ENCODE measurements at places on chromosomes 12 and 14.
A peak's percentile ranks its signal among the peaks of the same experiment; 100 is the strongest.

DNA sequence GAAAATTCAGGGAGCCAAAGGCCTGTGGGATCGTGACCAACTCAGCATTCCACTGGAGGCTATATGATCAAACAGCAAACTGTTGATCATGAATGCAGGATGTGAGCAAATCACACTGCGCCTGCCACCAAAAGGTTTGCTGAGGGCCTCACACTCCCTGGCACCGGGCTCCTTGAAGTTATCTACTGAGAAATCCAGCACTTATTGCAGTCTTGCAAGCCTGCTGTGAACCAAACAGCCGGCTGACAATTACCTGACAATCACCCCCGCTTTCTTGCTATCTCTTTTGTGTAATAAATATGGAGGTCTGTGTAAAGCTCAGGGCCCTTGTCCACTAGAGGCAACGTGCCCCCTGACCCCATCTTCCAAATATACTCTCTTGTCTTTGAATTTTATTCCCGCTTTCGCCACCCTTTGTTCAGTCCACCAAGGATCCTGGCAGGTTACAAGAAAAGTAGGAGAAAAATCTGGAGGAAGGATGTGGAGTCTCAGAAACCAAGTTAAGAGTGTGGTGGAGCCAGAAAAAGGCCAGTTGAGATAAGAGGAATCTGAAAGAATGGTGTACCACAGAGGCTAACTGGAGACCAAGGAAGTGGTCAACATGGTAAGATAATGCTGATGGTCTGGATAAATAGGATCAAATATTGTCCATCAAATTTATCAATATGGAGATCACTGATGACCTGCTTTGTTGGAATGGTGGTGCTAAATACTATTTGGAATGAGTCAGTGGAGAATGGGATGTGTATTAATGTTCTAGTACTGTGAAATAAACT lies 229.2 kb downstream of the ALX1 start:
- DNase-seq = no peak

- DNase-seq = no peak
Measured at GRCh38 chr12:78712834-78713481, 151.6 kb upstream of the SYT1 start.

GRCh38 chr12:26162905-26163304 lies 32.5 kb upstream of the SSPN start:
- no peak for DNase-seq

DNA sequence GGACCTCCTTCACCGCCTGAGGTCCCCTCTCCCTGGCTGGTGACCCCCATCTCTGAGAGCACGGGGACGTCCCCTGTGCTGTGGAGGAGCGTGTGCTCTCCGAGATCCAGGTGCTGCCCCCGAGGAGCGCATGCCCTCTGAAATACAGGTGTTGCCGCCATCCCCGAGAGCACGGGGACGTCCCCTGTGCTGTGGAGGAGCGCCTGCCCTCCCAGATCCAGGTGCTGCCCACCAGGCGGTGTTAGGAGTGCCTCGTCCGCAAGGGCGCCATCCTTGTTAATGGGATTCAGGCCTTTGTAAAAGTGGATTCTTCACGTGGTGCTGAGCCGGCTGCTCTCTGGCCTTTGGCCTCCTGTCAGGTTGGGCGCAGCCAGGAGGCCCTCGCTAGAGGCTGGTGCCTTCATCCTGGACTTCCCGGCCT lies 10.1 kb downstream of the NOC4L start:
- no peak for DNase-seq

- no peak for DNase-seq
Measured at GRCh38 chr12:123595729-123596128, 6.2 kb upstream of the DDX55 start.

DNA sequence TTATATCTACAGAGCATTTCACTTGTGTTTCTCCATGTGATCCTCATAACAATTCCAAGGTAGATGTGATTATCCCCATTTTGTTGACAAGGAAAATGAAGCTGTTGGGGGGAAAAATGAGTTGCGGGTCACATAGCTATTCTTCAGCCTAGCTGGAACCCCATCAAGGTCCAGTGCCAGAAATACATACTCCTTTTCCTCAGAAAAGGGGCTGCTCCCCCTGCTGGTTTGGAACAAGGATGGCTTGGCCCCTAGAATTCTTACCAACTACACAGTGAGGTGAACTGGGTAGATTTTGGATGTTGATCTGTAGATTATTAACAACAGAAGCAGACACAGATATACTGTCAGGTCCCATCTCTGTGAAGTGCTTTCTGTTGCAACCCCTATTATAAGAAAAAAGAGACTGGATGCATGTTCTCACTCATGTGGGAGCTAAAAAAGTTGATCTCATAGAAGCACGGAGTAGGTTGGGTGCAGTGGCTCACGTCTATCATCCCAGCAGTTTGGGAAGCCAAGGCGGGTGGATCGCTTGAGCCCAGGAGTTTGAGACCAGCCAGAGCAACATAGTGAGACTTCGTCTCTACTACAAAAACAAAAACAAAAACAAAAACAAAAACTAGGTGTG lies 8.9 kb downstream of the IKZF4 start:
- peak; percentile 33 for DNase-seq

DNA sequence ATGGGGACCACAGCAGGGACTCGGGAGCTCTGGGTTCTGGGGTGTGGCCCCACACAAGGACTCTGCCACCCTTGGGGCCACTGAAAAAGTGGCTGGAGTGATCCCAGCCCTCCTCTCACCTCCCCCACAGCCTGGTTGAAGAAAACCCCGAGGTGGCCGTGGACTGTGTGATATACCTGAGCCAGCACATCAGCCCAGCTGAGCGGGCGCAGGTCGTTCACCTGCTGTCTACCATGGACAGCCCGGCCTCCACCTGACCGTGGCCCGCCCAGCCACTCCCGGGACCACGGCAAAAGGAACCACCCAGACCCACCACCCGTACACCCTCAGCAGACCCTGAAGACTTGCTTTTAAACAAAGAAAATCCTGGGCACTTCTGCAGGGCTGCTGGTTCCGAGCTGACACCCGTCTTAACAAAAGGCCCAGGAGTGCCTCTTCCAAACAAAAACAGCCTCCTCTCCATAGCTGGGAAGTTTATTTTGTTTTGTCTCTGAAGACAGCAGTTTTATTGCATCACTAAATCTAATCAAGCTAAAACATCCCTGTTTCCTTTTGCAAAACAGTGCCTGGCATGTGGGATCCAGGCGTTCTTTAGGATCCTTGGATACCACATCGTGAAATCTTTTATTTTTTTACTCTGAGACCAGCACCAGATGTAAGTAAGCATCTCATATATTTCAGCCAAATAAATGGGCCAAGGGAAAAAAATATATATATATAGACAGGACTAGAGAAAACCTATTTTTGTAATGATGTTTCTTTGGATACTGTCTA lies 42.8 kb downstream of the FOXN4 start:
- DNase-seq = no peak

DNA sequence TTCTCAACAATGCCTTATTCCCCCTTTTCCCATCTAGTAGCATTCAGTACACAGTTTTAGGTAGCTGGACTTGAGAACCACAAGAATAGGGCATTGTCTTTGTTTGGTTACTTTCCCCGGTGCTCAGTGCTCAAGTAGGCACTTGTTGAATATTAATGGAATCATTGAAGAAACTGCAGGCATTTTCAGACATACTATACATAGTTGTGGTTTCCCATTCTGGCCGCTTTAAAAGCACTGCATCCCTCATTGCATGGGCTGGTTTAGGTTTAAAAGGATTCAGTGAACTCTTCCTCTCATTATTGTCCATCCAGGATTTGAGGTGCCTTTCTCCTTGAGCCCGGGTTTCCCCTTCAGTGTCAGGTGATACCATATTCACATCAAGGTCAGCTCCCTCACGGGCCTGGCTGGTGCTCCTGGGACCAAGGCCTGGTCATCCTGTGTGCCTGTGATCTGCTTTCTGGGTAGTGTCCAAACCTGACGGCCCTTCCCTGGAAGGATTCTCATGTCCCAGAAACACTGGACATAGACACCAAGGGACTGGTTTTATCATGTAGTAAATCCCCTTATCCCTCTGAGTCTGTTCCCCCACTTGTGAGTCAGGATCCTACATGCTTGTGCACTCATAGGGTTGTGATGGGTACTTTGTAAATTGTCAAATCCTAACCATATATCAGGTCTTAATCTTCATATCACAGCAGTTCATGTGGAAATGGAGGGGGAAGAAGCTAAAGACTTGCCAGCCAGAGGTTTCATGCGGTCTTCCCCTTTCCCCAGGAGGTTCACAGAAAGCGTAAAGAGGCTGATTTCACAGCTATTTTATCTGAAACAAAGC lies 7.4 kb downstream of the TCP11L2 start:
- DNase-seq = no peak

DNA sequence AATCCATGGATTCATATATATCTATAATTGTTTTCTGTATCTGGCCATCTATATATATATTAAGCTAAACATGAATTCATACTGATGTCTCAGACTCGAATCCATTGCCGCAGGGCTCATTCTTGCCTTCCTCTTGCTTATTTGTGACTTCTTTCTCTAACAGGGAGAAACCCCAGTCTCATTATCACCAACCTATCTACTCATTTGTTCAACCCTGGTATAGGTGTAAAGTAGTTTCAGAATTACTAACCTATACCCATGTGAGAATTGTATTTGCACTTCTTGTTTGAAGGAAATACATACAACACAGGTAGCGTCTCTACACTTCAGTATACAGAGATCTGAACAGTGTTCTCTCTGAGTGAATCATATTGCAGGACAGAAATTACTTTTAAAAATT lies 77.7 kb downstream of the PTPN11 start:
- DNase-seq = no peak

GRCh38 chr14:58428118-58428683 lies 682 bp downstream of the KIAA0586 start:
- DNase-seq = peak; percentile 8

DNA sequence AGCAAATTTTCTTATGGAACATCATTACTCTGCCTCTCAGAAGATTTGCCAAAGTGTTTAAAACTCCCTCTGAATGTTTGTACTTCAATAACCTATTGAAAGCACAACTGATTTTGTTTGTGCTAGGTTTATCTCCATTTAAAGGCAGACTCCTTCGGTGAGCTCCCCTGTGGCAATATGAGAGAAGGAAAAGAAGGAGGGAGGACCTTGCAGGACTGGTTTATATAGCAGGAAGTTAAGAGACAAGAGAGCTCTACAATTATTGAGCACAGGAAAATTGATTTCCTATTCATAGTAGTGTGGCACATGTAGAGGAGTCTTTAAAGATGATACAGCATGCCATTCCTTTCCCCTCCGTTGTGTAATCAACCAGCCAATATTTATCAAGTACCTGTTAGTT lies 75.5 kb downstream of the PDE3A start:
- DNase-seq = no peak

GRCh38 chr14:73807457-73807856 lies 44.2 kb upstream of the PTGR2 start:
- DNase-seq = no peak

GRCh38 chr12:23525450-23526072 lies 423.9 kb downstream of the SOX5 start:
- DNase-seq = no peak
